M059J (cell line): ENCODE measurements at places on chromosomes 6 and 20. TPM values are rescaled to one million over a fixed set of nuclear protein-coding genes. Genes with fewer than 3 reads are reported as not detected.

ADGB gene
- not detected in 2 replicates for total RNA-seq

CDC25B gene
- 67.5 and 104 TPM in 2 replicates for total RNA-seq

PHACTR3 gene
- not detected in 2 replicates for total RNA-seq

SLC17A3 gene
- total RNA-seq = not detected in 2 replicates

FRS3 gene
- 0.34 and 2.4 TPM in 2 replicates for total RNA-seq

POM121L2 gene
- not detected in 2 replicates for total RNA-seq
